Right lobe of liver (tissue), 6 donors: ENCODE measurements at places on chromosomes 2 and 18. TPM values are rescaled to one million over a fixed set of nuclear protein-coding genes. Genes with fewer than 3 reads are reported as not detected.

Gene SFTPB
- not detected for total RNA-seq

Gene LCT
- total RNA-seq = not detected

GRCh38 chr18:77762014-77762413, 512.4 kb downstream of the GALR1 start:
- DNase-seq = no peak

Gene RMND5A
- total RNA-seq = 44.3 TPM

DNA sequence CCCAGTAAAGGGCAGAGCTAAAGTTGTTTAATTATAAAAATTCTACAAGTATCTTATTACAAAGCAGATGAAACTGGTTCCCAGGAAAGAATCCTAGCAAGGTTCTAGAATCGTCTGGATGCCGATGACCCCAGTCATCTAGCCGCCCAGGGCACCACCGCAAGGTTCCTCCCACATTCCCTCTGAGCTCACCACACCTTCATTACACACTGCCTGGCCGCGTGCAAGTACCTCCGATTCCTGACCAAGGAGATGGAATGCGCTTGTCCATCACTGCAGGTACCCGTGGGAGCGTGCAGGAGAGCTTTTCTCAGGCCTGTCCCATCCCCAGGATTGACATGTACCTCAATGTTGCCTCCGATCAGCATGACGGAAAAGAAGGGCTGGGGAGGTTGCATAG, 158.5 kb downstream of the LAMA1 start:
- no peak for DNase-seq

GRCh38 chr18:8969639-8970390, 132.7 kb upstream of the NDUFV2 start:
- no peak for DNase-seq

DNA sequence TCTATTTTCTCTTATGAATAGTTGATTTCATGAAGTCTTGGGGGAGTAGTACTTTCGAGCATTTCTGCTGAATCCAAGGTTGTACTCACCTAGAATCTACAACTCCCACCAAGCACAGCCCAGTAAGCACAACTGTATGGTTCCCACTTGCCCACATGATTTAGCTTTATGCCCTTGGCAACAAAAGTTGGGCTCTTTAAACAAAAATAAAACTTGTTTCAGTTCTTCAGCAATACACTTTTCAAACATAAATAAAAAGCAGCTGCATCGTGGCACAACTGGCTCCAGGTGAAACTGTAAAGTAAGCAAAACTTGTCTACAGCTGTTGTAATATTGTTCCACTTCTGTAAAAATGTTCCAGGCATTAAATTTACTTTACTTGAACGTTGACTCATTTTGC, 99.8 kb upstream of the FSIP2 start:
- no peak for DNase-seq

Gene MAP2
- 9.4 TPM for total RNA-seq

DNA sequence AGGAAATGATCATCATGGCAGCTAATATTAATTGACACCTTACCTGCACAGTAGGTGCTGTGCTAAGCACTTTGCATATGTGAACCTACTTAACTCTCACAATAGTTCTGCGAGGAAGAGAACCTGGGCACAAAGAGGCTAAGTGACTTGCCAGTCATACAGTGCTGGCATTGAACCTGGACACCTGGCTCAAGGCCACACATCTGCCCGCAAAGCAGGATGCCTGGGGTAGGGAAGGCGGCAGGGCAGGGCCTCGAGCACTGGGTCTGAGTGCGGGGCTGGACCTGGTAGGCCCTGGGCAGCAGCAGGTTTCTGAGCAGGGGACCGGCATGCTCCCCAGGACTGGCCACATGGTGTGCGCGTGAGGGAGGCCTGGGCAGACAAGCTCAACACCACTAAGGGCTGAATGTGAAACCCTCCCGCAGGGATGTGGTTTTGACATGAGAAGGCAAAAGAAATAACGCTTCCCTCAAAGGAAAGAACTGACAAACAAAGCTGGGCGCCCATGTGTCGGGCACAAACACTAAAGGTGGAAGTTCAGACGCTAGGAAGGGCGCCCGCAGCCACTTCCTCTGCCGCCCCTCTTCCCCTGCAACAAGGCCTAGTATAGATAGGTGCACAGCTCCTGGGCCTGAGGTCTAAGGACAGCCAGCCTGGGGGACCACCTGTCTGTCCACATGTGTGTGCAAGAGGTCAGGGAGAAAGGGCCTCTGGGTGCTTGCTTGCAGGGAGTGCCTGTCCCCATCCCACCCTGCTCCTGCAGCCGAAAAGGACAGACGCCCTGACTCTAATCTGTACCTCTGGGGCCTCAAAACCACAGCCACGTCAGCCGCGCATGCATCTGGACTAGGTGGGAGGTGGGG, 92.5 kb downstream of the ZFP36L2 start:
- DNase-seq = peak; percentile 51

DNA sequence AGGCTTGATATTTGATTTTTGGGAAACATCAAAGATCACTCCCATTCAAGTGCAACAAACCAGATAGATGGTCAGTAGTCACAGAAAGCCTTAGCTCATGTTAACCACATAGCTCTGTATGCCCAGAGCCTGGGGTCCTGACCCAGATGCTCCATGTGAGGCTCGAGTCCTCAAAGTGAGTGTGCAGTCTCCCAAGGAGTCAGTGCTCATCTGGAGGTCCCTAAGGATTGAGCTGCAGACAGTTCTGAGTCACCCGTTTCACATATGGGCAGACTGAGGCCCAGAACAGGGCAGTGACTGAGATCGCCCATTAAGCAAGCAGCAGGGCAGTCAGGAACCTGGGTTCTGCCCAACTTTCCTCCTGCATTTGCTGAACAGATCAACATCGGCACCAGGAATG, 9.2 kb downstream of the TMEM37 start:
- no peak for DNase-seq

- no peak for DNase-seq
These were observed 19.8 kb downstream of the FAM171B start for GRCh38 chr2:186713691-186714090.

DNA sequence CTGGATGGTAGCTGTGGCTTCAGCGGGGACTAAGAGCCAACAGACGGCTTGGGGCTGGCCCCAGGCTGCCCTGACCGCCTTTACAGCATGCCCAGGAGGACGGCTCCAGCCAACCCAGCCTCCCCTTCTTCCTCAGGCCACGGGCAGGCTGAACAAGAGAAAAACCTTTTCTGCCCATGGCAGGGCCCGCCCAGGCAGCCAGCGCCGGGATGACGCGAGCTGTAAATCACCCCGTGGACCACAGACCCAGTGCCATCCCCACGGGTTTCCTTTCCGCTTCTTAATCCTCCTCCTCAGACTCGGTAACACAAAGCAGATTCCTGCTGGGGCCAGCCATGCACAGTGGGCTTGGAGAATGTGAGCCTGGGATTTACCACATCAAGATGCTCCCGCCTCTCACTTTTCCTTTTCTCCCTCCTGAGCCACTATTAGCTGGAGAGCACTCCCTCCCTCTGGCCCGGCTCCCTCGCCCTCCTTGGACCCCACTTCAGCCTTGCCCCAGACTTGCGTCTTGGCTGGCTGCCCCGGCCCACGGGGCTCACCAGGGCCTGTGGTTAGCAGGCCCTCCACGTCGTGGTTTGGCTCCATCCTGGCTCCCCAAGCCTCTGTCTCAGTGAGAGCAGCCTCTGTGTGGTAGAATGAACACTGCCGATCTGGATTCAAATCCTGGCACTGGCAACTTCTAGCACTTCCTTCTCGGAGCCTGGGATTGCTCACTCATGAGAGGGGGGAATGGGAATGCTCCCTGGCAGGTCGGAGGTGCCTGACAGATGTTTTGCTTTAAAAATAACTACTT, 31.4 kb downstream of the ATOH8 start:
- DNase-seq = no peak

DNA sequence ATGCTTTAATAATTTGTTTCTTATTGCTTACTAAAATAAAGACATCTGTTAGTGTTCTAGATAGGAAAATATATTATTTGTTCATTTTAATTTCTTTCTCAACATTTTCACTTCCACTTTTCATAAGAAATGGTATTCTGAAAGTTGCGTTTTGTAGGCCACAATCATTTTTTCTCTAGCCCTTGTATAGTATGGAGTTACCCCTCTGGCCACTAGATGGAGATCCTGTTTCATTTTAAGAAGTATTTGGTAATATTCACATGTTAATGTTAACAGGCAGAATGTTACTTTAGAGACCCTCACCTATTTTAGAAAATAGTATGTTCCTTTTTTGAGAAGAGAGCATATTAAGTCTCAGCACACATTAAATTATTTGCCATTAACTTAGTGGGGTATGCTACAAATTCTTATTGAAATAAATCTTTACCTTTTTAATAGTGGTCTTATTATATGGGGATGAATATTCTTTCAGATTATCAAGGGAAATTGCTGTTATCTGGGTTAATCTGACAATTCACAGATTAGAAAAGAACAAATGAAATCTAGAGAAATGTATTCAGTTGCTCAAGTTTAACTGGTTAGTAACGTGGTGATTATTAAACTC, 73.9 kb upstream of the TTC27 start:
- DNase-seq = no peak
